Hematopoietic multipotent progenitor cell treated with erythropoietin and hydrocortisone succinate and interleukin-3 and kit ligand, for 15 days (in vitro differentiated cells): ENCODE measurements at places on chromosomes 7 and 10.

DNA sequence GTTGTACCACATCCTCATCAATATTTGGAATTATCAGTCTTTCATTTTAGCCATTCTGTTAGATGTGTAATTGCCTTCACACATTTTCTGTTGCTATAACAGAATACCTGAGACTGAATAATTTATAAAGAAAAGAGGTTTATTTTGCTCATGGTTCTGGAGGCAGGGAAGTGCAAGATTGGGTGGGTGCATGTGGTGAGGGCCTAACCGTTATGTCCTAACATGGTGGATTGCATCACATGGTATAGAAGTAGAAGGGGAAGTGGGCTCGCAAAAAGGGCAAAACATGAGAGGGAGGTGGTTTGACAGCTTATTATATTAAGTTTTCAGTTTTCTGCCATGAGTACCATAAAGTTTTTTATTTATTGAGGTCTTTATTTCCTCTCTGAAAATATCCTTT is 452.0 kb downstream of the ARL4A start:
- DNase-seq, result no peak

DNA sequence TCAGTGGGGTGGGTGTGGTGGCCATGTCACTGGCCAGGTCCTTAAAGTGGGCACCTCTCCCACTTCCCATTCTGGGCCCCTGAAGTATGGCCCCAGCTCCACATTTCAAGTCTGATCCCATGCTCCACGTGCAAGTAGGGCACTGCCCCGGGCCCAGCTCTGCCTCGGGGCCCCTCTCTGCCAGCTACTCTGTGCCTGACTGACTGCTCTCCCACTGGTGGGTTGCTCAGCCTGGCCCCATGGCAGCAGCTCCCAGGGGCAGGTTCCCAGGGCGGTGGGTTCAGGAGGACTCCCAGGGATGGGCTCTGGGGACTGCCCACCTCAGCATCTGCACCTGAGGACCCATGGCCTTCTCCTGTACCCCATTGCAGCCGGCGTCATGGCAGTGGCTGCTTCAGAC is 110.2 kb upstream of the FAM180A start:
- DNase-seq, result no peak

GRCh38 chr10:52099026-52099600 is 215.0 kb upstream of the DKK1 start:
- DNase-seq, result no peak

DNA sequence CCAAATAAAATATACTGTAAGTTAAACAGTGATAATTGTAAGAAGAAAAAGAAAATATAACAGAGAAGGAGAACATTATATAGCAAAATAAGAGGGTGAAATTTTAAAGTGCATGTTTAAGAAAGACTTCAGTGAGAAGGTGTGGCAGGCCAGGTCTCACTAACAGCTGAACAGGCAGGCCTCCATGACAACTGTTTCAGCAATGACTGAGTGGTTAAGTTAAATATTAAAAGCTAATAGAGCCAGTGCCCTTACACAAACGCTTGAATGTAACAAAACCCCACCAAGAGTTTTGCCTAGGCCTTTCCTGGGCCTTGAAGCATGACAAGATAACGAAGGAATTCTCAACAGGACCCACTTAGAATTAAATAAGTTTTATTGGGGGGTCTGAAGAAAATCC is 32.6 kb downstream of the CFAP43 start:
- DNase-seq, result no peak

DNA sequence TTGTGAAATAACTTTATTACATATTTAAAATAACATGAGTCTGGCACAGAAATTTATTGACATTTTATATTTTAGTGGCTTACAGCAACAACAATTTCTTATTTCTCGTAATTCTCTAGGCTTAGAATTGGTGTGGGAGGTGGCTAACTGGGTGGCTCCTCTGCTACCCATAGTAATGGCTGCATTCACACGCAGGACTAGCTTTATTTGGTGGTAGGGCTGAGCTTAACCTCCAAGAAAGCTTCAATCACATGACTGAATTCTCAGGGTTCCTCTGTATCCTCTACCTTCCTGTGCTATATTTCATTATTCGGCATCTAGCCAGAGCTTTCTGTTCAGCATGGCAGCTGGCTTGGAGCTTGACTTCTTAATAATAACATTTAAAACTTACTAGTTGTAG is 138.8 kb downstream of the ZWINT start:
- no peak for DNase-seq

DNA sequence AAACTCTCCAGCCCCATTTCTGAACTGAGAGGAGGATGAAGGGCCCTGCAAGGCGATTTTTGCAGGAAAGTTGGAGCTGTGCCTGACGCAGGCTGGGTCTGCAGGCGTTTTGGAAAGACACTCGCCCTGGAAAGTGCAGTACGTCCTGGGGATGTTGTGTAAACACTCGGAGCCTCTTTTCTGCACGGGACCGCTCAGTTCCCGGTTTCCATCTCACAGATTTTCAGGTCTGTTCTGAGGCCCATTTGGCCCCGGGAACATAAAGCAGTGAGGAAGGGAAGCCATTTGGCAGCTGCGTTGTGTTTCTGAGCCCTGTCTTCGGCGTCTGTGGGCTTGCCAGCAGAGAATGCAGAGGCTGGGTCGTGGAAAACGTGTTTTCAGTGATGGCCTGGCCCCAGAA is 655.0 kb upstream of the MGMT start:
- DNase-seq, result no peak
